ENCODE measurements at places on chromosomes 11 and 22.

DNA sequence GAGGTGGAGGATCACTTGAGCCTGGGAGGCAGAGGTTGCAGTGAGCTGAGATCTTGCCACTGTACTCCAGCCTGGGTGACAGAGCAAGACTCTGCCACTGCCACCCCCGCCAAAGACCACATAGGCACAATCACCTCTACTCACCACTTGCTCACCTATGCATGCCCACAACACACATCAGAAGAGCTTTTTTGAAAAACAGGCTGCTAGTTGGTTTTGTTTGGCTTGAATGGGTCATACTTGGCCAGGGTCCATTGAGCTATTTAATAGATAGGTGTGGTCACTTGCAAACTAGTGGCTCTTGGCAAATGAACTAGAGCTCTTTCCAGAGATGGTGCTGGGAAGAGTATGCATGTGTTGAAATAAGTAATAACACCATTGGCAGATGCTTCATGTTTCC is 80.1 kb downstream of the EMSY start:
- no peak for DNase-seq

GRCh38 chr11:33965032-33965431 is 73.2 kb upstream of the LMO2 start:
- no peak for DNase-seq

GRCh38 chr11:112024178-112024772 is 933 bp upstream of the DLAT start:
- DNase-seq = no peak

DNA sequence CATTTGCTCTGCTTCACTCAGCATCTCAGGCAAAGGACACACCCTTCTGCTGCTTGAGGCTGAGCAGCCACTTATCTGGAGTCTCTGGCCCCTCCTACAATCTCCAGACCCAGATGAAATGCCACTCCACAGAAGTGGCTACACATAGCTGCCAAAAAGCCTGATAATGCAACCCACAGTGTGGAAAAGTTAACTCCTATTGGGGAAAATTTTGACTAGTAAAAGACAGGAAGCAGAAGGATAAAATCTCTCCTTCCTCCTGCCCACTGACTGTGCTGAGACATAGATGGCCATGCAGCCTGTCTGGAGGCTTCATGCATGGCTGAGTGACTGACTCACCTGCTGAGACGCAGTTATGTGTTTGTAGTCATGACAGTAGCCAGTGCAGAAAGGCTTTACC is 92.3 kb upstream of the TEAD1 start:
- no peak for DNase-seq

DNA sequence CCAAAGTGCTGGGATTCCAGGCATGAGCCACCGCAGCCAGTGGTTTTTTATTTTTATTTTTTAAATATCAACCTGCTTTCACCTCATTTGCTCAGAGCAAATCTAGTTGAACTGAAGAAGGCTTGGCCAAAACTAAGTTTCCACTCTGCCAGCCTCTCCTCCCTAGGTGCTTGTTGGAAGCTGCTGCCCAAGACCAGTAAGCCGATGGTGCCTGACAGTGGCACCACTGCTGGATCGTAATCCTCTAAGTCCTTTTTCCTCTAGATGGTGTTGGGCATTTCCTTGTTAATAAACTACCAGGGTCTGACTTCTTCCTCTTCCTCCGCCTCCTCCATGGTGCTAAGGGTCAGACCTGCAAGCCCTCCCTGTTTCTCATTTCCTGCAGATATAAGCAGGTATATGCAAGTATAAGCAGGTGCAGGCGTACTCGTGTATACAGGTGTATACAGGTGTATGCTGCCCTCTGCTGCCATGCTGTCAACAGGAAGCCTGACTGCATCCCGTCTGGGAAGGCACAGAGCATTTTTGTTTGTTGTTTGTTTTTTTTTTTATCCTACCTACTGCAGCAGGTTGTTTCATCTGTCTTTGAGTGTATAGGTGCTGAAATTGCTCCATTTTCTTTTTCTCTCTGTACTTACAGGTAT is 1.6 kb downstream of the NADSYN1 start:
- no peak for DNase-seq

DNA sequence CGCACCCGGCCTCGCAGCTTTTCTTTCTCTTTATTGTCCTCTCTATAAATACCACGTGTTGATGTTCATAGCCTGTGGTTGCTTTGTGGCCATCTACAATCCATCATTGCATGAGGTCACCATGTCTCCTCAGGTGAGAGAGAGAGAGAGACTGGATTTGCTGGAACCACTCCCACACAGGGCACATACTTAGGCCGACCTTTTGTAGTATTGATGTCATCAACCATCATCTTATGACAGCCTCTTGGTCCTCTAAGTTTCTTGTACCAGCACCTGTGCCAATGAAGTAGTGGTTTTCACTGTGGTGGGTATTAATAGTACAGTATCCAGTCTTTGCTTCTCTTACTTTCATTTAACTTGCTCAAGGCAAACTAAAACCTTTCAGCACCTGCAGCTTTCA is 22.8 kb upstream of the P2RY6 start:
- DNase-seq = no peak

DNA sequence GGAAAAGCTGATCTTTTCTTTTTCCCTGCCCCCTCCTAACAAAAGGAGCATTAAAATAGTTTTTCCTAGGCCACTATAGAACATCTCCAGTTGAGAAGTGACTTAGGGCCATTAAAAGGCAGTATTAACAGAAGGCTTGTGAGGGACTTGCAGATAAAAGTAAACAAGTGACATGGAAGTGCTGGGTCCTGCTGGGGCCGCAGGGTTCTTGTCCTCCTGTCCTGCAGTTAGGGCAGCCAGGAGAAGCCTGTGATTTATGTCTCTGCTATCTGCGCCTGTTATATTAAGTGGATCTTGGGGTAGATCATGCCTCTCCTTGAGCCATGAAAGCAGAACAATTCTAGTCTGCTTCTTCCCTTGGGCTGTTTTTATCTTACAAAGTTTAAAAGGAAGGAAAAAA is 271.4 kb upstream of the C11orf87 start:
- DNase-seq = no peak

GRCh38 chr22:28052825-28053269 is 133.8 kb upstream of the PITPNB start:
- DNase-seq = no peak

DNA sequence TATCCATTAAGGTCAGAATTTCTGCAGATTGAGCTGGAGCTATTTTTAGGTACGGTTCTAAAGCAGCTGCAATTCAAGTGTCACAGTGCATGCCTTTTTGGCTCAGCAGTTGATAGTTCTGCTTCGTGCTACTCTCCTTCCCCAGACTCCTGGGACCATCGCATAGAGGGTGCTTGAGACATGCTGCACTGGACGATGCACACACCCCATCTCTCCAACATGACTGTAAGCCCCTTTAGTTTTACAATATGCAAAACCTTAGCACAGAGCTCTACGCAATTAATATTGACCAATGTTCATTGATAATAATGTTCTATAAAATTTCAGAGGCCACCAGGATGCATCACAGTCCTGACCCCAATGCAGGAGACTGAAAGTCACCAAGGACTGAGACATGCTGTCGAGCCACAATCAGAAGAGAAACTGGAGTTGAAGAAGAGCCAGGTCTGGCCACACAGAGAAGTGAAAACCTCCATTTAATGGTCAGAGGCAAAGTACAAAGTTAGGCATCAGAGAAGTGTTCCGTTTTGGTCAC is 120.9 kb upstream of the ZC3H12C start:
- no peak for DNase-seq

DNA sequence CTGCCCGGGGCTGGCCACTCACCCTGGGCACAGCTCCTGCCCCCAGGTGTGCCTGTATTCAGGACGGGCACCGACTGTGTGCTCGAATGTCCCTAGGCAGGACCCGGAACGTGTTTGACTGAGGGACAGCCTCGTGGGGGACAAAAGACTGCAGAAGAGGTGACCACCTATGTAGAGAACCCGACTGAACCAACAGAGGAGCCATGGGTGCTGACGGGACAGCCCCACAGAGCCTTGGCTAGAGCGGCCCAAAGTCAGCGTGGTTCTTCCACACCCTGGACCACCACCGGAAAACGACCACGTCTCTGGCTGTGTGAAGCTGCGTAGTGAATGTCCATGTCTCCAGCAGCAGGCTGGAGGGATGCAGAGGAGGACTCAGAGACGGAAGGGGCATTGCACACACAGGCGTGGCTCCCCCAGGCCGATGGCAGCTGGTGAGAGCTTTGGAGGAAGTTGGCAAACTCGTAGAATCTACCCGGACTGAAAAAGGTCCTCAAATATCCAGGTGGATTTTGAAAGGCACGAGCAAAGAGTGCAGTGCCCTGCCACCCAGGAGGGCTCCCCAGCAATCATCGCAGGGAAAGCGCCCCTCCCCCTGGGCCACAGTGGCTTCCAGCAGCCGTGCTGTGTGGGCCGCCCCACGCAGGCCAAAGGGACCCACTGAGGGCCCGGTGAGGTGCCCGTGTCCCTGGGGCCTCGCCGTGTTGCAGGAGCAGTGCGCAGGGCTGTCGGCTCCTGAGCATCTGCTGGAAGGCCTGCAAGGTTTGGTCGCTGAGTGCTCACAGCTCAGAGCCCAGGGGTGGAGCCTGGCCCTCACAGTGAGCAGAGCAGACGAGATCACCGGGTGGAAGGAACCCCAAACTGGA is 17.5 kb upstream of the MUC5B start:
- DNase-seq = no peak

DNA sequence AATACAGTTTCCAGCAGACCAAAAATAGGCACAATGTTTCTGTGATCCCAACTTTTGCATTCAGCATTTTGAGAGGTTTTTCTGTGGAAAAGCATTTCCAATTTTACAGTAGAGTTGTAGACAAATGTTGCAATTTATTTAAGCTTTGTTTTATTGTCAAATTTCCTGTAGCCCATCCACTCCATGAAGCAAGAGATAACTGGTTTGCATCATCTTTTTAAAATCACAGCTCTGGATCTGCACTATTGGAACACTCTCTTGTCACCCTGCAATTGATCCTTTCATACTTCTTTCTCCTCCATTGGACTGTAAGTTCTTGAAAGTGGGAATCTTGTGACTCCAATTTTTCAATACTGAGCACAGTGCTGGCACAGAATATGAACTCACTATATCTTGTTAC is 86.0 kb downstream of the MAML2 start:
- DNase-seq = no peak

GRCh38 chr11:69200331-69201065 is 44.8 kb downstream of the SMIM38 start:
- no peak for DNase-seq

All from Panc1 (cell line).